Substantia nigra (tissue), 51 donors: ENCODE measurements at places on chromosomes 16 and 17.

- DNase-seq: no peak
These were observed 429.4 kb upstream of the MAF start for GRCh38 chr16:80029761-80030481.

- peak; percentile 8 for DNase-seq
These were observed 12.5 kb upstream of the C1QTNF8 start for GRCh38 chr16:1108299-1109252.

GRCh38 chr17:37284191-37284590 is 91.6 kb upstream of the C17orf78 start:
- DNase-seq: no peak

DNA sequence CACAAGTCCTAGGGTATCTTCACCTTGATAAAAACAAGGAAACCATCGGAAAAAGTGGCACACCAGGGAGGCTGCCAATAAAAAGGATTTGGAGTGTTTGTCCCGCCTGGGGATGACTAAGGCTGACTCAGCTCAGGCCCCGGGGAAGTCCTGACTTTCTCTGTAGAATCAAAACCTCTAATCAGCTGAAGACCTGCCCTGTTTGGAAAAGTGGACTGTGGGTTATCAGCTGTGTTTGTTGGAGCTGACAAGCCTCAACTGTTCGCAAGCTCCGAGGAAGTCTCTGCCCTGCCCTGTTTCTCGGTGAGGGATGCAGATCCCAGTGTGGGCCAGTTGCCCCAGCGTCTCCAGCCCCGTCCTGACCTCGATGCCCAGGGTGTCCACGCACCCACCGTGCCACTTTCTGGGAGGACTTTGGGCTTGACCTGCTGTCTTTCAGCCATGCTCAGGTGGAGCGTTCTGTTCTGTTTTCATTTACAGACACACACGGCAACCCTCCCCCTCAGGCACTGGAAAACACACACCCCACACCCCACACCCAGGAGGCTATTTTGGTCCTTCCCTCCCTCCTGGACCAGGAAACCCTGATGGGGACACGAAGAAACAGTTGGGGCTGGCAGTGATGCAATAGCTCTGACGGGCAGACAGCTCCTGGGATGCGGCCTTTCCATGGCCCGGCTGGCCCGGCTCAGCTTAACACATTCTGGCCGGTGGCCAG is 27.6 kb upstream of the PITPNA start:
- DNase-seq: no peak

DNA sequence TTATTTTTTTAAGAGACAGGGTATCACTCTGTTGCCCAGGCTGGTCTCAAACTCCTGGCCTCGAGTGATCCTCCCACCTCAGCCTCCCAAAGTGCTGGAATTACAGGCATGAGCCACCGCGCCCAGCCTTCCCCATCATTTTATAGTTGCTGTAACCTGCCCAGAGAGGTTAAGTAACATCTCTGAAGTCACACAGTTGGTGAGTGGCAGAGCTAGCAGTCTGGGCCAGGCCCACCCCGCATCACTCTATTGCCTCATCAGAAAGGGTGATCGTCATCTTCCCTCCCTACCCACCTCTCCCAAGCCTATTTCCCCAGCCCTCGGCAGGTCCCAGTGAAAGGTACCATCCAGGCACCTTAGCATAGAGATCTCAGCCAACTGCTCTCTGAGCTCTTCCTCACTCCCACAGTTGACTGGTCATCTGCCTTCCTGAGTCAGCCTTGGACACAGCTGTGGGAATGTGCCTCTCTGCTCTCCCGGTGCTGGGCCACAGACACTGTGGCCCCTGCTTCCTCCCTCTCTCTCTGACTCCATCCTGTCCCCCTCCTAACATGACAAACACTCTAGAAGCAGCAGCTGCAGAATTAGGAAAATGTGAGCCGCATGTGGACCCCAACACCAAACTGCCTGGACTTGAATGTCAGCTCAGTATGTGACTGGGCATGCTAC is 57.1 kb downstream of the SCNN1B start:
- no peak for DNase-seq

DNA sequence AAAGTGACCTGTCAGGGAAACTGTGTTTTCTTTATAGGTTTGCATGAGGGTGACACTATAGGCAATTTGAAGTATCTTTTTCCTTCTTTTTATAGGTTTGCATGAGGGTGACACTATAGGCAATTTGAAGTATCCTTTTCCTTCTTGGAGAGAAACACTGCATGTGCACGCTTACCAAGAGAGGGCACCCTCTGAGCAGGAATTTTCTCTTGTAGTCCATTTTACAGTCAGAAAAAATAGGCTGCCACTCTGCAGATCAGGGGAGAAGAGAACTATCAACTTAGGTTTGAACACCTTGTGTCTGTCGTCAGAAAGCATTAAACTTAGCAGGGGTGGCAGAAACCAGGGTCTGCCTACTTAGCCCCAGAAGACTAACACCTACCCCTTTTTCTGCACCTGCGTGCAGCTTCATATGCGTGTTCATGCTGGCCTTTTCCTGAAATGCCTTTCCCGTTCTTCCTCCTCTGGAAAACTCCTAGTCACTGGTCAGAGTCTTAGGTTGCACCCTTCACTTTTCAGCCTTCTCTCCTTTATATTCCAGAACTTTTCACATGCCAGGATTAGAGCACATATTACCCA is 16.4 kb upstream of the SMIM36 start:
- DNase-seq: peak; percentile 6

- no peak for DNase-seq
These were observed 2.2 kb downstream of the GALNS start for GRCh38 chr16:88854306-88855111.

GRCh38 chr17:69597898-69598692 is 183.6 kb downstream of the MAP2K6 start:
- DNase-seq: no peak

DNA sequence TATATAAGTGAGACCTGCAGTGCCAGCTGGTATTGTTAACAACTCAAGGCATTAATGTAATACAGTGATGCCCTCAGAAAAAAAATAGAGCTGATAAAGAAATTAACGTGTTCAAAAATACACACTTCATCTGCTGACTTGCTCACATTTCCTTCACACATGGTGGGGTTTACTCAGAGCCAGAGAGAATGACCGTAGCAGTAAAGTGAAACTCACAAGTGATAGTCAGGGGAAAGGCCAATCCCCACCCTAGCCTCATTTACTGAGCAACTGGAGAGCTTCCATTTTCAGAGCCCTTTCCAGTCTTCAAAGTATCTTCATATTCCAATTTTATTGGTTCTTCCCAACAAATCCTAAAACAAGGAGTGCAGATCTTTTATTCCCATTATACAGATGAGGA is 74.0 kb upstream of the HLF start:
- DNase-seq: no peak

- DNase-seq: no peak
These were observed 22.4 kb downstream of the MGRN1 start for GRCh38 chr16:4646773-4647643.

DNA sequence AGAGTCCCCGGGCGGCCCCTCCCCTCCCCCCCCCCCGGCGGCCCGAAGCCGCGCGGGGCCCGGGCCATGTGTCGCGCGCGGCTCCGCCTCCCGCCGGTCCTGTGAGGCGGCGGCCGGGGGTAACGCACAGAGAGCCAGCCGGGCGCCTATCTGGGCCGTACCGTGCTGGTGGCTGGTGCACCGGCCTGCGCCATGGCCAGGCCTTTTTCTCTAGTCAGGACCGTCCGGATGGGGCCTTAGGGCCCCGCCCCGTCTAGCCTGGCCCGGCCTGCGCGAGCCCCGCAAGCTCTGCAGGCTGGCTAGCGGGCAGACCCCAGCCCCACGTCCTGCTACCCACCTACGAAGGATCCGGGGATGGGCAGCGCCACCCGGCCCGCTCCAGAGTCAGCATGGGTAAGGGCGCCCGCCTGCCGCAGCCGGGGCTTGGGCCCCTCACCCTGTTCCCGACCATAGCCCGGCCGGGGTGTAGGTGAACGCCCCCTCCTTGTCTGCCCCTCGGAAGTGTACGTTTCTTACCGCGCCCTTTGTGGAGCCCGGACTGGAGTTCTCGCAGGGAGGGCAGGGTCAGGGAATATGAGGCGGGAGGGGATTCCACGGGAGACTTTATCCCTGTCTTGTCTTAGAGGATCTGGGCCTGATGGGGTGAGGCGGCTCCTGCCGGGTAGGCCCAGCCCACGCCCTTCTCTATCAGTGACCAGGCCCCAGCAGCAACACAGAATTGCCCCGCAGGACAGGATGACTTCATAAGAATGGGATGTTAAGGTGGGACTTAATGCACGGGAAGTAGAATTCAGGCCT is at the start of gene CENPT:
Gene CENPT, minus strand, starts transcription at position 630 of the 798 bp plus-strand sequence. CDS start 13,834 bp downstream, outside the sequence.
- DNase-seq: peak; percentile 71

GRCh38 chr17:77222356-77222755 is 81.6 kb downstream of the SEC14L1 start:
- DNase-seq: no peak

DNA sequence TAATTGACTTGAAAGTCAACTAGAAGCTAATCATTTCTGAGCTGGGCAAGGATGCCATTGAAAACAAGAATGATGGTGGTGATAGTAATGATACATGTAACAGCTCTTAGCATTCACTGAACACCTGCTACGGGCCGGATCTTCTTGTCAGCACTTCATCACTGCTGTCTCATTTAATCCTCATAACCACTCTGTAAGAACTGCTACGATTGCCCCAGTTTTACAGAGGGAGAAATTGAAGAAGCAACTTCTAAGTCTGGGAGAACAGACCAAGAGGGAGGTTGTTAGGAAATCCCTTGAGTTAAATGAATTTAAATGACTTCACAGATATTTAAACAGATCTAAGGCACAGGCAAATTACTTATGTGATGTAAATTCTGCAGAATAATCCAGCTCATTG is 7.0 kb upstream of the GAN start:
- DNase-seq: no peak

DNA sequence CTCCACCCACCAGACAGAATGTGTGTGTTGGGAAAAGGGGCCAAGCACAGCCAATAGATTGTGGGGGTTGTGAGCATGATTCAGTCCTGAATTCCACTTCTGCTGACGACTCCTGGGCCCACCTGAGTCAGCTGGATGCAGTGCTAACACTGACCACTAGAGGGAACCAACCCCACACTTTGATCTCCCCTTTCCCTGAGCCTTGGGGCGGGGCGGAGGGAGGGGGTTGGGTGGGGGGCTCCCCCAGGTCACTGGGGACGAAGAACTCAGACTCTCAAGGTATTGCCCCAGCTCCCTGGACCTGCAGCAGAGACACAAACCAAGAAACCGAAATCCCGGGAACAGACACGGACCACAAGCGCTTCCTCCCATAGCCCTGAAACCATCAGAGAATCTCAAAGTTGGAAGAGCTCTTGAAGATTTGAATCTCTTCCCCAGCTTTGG is 621 bp upstream of the CSHL1 start:
- DNase-seq: no peak

DNA sequence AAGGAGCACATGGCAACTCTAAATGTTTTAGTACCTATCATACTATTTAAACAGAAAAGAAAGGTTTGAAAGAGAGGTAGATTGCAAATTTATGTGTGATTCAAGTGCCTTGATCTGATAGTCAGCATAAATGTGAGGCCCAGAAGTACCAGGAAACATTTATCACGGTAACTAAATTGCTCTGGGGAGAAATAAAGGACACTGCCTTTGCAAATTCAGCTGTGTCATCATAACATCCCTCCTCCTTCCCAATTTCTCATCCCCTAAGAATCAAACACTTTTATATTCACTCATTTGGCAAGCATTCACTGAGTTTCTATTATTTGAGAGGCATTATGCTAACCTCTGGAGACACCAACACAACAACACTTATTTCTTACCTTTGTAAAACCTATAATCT is 563.4 kb upstream of the CA10 start:
- no peak for DNase-seq

DNA sequence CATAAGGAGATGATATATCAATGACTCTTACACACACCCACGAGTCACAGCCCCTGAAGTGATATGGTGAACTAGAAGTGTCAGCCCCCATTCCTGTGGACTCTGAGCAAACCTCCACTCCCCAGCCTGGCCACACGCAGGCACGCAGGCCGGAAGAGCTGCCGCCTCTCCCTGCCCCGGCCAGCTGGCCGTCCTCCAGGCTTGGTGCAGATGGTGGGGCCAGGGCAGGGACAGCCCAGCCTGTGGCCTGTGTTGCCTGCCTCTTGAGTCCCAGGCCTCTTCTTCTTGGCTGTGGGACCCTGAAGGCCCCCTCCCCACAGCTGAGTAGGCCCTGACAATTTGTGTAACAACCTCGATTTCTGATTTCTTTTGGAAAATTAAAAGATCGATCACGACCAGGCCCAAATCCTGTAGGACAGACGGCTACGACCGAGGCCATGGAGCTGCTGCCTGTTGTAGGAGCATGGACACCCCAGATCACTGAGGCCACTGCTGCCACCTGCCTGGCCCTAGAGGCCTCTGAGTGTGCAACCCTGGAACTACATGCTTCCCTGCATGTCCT is 10.0 kb upstream of the MPRIP start:
- peak; percentile 43 for DNase-seq

DNA sequence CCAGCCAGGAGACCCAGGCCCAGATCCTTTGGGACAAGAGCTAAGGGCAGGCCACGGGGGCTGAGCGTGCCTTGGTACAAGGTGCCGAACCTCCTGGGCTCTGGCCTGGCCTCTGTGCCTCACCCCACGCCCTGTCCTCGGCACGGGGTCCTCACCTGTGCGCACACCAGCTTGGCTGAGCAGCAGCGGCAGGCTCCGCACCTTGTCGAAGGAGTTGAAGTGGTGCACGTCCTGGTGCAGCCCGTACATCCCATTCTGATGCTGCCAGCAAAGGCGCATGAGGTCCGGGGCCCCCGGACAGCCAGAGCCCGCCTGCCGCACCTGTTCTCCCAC is 5.3 kb downstream of the SGSH start:
- no peak for DNase-seq

- no peak for DNase-seq
These were observed 11.2 kb downstream of the ARHGAP23 start for GRCh38 chr17:38439436-38439835.

- no peak for DNase-seq
These were observed 2.3 kb upstream of the KCNJ16 start for GRCh38 chr17:70072546-70073309.

DNA sequence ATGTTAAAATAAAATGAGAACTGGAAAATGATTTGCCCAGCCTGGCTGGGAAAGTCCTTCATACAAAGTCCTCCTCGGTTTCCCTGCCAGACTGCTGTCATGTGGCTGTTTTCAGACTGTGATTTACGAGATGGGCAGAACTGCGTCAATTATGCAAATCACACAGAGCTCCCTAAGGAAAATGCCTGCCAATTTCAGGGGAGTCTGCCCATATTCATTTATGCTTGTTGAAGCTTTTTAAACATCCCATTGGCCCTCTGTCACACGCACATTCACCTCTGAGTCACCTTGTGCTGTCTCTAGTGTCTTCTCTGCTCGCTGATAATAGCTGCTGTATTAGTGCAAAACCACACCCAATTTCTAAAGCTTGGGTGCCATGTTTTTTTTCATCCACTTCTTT is 81.7 kb upstream of the FAM20A start:
- DNase-seq: no peak

- DNase-seq: no peak
These were observed 6.4 kb upstream of the CD300LD start for GRCh38 chr17:74598346-74599022.

DNA sequence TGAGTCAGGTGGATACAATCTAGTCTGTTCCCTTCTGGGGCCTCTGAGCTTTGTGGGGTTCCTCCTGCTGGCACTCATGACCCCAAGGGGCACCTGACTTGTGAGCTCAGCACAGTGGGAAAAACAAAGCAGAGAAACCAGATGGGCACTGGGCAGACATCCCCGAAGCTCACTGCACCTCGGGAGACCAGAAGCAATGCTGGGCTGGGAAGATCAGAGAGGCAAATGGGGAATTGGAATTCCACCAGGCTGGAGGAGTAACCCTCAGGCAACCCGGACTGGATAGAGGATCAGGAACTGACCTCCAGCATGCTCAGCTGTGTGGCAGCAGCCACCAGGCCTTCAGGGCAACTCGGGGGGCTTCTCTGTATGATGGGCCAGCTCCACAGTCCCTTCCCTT is 50.3 kb downstream of the ABCC12 start:
- DNase-seq: no peak
